ENCODE measurements at places on chromosomes 16 and 17.

DNA sequence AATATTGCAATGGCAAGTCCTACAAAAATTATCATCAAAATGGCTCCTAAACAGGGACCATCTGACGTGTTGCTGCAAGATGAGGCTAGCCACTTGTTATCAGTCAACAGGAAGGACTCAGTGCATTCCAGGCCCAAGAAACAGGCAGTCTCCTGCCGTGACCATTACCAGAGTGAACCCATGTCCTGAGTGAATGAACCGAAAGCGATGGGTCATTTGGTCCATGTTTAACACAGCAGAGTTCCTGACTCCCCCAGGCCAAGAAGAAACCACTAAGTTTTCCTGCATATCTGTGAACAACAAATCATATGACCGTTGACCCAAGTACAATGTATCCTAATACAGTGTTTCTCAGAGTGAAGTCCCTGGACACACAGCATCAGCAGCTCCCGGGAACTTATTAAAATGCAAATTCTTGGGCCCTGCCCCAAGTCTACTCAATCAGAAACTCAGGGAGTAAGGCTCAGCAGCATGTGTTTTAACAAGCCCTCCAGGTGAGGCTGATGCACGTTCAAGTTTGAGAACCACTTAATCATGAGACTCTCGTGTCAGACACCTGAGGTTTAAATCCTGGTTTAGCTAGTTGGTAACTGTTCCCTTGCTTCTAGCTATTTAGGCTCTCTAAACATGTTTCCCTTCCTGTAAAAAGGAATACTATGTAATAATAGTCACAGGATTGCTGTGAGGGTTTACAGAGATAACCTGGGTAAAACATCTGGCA, 429.4 kb upstream of the MAF start:
- no peak for DNase-seq
- H3K27ac ChIP-seq = no peak overlapping the region
- H3K27me3 ChIP-seq = no peaks in the 10 kb centered on the region
- no peaks in the 10 kb centered on the region for H3K36me3 ChIP-seq
- H3K4me1 ChIP-seq = no peaks in the 10 kb centered on the region

DNA sequence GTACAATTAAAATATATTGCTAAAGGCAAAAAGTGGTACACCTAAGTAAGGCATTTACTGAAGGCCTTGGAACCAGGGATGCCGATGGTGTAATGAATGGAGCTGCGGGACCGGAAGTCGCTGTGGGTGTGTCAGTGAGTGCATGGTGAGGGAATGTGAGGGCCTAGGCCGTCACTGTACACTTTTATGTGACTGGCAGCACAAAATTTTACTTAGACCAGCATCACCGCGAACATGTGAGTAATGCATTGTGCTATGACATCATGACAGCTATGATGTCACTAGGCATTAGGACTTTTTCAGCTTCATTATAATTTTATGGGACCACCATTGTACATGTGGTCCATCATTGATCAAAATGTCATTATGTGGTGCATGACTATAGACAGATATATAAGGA, 14.7 kb downstream of the ALOX15B start:
- no peaks in the 10 kb centered on the region for H3K36me3 ChIP-seq
- H3K27me3 ChIP-seq = 0 out of 2 replicates have a peak, but pooled peaks cover 4% of the 10 kb centered on the region

DNA sequence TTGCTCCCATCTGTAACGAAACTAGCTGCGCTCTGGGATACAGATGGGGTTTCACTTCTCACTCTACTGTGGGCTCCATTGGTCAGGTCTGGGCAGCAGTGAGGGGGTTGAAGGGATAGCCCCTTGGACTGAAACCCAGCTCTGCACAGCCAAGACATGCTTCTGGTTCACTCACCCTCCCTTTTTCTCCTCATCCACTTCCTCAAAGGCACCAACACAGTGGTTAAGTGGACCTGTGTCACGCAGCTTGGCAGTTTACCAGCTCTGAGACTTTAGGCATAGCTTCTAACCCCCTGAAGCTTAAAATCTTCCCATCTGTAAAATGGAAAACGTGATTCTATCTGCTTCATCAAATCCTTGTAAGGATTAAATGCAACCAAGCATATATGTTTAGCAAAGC, 11.5 kb upstream of the KRT38 start:
- H3K27ac ChIP-seq = no peak overlapping the region
- H3K36me3 ChIP-seq = no peaks in the 10 kb centered on the region
- no peaks in the 10 kb centered on the region for H3K4me1 ChIP-seq
- no peak for DNase-seq
- no peaks in the 10 kb centered on the region for H3K27me3 ChIP-seq

DNA sequence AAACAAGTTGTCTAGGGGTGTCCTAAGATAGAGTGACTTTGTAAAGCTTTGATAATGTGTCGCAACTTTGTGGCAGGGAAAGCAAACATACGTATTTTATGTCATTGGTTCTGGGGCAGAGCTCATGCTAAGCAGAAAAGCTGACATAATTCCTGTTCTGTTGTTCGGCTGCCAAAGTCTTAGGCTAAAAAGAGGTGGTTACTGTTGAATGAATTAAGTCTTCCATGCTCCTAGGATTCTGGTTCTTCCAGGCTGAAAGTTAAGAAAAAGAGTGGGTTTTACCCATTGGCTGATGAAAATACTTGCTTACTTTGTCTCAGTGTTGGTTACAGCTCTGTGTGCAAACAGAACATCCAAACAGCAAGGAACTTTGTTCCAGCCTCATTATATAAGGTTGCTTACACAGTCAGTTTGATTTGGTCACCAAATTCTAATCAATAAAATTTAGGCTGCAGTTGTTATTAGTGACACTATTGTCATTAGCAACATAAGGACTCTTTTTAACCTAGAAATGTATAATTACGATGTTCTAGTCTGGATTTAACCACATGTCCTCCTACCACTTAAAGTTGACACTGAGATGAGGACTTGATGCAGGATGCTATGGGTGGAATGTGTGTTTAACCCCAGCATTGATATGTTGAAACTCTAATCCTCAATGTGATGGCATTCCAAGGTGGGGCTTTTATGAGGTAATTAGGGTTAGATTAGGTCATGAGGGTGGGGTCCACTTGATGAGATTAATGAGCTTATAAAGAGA, 114.0 kb upstream of the GOT2 start:
- no peaks in the 10 kb centered on the region for H3K27me3 ChIP-seq
- no peak for DNase-seq
- H3K27ac ChIP-seq = no peak overlapping the region
- no peak overlapping the region for H3K4me3 ChIP-seq
- H3K4me1 ChIP-seq = no peaks in the 10 kb centered on the region

- no peaks in the 10 kb centered on the region for H3K36me3 ChIP-seq
- H3K27ac ChIP-seq = no peak overlapping the region
These were observed 535.2 kb upstream of the CDH11 start for GRCh38 chr16:65657071-65657494.

GRCh38 chr16:84138824-84139627, 6.0 kb downstream of the HSDL1 start:
- no peak overlapping the region for H3K4me3 ChIP-seq
- H3K27ac ChIP-seq = no peak overlapping the region
- H3K36me3 ChIP-seq = no peaks in the 10 kb centered on the region

GRCh38 chr16:59192551-59193199, 458.6 kb upstream of the GOT2 start:
- H3K36me3 ChIP-seq = no peaks in the 10 kb centered on the region
- H3K4me1 ChIP-seq = no peaks in the 10 kb centered on the region
- no peak overlapping the region for H3K4me3 ChIP-seq
- no peaks in the 10 kb centered on the region for H3K27me3 ChIP-seq
- DNase-seq = no peak
- no peak overlapping the region for H3K27ac ChIP-seq

GRCh38 chr16:8916541-8917225, 34.5 kb downstream of the LITAFD start:
- H3K27ac ChIP-seq = no peak overlapping the region
- no peak overlapping the region for H3K4me3 ChIP-seq

- H3K36me3 ChIP-seq = no peaks in the 10 kb centered on the region
- no peak overlapping the region for H3K4me3 ChIP-seq
- peaks cover 2% of the 10 kb centered on the region for H3K27me3 ChIP-seq
- no peak overlapping the region for H3K27ac ChIP-seq
- no peak for DNase-seq
These were observed 6.2 kb downstream of the JPH3 start for GRCh38 chr16:87608400-87608985.

DNA sequence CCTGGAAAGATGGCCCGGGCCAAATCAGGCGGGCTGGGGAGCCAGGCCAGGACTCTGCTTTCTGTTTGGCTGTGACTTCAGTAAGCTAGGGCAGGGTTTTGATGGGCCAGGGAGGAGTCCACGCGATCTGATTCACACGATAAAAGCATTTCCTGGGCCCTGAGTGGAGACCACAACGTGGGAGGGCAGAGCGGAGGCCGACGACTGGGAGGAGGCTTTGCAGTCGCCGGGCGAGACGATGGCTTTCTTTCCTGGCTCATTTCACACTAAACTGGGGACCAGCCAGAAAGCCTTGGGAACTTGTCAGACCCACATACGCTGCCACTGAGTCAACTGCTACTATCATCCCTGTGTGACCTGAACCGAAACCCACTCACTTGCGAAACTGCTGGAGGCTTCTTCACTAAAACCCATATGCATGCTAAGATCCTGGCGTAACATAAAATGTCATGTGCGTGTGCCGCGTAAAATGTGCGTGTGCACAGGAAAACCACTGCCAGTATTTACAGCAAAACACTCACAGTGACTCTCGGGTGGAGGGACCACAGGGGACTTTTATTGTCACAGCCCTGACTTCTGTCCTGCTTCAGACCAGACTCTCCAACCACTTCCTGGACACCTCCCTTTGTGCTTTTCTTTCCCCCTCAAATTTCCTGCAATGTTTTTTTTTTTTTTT, 14.2 kb upstream of the RHBDF2 start:
- H3K4me3 ChIP-seq = no peak overlapping the region
- H3K4me1 ChIP-seq = peaks cover 18% of the 10 kb centered on the region
- peak; percentile 82 for DNase-seq
- no peaks in the 10 kb centered on the region for H3K27me3 ChIP-seq
- no peaks in the 10 kb centered on the region for H3K36me3 ChIP-seq

- H3K4me3 ChIP-seq = no peak overlapping the region
- H3K36me3 ChIP-seq = no peaks in the 10 kb centered on the region
- no peaks in the 10 kb centered on the region for H3K27me3 ChIP-seq
- H3K4me1 ChIP-seq = no peaks in the 10 kb centered on the region
These were observed 5.7 kb upstream of the ZNF469 start for GRCh38 chr16:88376835-88377726.

GRCh38 chr17:44794851-44795413, 35.2 kb downstream of the GJC1 start:
- no peaks in the 10 kb centered on the region for H3K36me3 ChIP-seq
- no peak overlapping the region for H3K4me3 ChIP-seq
- no peaks in the 10 kb centered on the region for H3K4me1 ChIP-seq
- H3K27ac ChIP-seq = no peak overlapping the region

DNA sequence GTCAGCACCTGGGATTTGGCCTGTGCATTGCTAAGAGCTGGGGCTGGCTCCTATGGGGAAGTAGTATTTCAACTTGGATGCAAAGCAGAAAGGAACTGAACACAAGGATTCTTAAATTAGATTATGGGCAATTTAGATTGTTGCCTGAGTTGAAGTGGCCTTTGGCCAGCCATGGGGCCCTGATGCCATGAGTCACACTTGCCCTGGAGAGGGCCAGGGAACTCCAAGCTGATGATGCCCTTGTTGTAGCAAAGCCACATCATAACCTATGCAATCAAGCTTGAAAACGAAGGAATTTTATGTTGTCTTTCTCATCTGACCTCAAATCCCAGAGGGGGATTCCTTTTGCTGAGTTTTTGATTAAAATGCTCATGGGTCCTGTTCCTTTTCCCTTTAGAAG, 3.9 kb upstream of the SPATA32 start:
- no peak overlapping the region for H3K4me3 ChIP-seq
- no peak overlapping the region for H3K27ac ChIP-seq
- H3K36me3 ChIP-seq = peaks cover 41% of the 10 kb centered on the region
- peaks cover 21% of the 10 kb centered on the region for H3K4me1 ChIP-seq
- no peaks in the 10 kb centered on the region for H3K27me3 ChIP-seq

DNA sequence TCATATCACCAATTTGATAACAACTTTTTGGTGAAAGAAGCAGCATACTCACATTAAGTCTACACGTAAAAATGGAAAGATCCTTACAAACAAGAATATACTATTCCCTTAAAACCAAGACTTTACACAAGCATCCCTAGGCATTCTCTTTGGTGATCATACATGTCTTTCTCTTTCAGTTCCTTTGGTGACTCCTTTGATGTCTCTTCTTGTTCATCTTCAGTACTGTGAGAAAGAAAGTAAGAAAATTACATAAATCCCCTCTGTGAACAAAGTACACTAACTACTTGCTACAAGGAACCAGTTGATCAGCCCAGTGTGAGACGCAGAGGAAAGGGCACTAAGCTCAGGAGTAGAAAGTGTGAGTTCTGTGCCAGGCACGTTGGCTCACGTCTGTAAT, 59.6 kb upstream of the MTMR4 start:
- DNase-seq = no peak
- no peaks in the 10 kb centered on the region for H3K36me3 ChIP-seq
- H3K4me3 ChIP-seq = no peak overlapping the region
- no peak overlapping the region for H3K27ac ChIP-seq

- H3K4me3 ChIP-seq = no peak overlapping the region
- no peaks in the 10 kb centered on the region for H3K36me3 ChIP-seq
- no peak overlapping the region for H3K27ac ChIP-seq
- DNase-seq = no peak
- H3K27me3 ChIP-seq = no peaks in the 10 kb centered on the region
These were observed 139.6 kb downstream of the CDK5R1 start for GRCh38 chr17:32626379-32626791.

DNA sequence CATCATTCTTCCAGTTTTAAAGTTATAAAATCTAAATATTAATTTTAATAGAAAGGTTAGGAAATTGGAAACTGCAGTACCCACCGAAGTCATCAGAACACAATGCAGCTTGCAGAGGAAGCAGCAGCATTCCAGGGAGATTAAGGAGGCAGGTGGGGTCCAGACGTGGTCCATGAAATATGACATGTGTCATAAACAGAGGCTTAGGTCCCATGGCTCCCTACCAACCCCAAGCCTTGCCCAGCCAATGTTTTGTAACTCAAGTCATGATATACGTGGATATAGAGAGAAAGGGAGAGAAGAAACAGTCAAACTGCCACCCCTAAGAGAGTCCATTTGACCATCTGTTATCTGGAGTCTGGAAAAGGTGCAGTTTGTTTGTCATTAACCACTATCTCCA, 670.0 kb downstream of the TOX3 start:
- H3K27me3 ChIP-seq = no peaks in the 10 kb centered on the region
- no peaks in the 10 kb centered on the region for H3K4me1 ChIP-seq
- no peak for DNase-seq

All from GM12878 (cell line).